ENCODE measurements at places on chromosomes 4 and X.

GRCh38 chr4:60657807-60658206, 542.3 kb upstream of the ADGRL3 start:
- DNase-seq = no peak

- DNase-seq = peak; percentile 6
These were observed 75.0 kb upstream of the FAM9C start for GRCh38 chrX:13119386-13119785.

DNA sequence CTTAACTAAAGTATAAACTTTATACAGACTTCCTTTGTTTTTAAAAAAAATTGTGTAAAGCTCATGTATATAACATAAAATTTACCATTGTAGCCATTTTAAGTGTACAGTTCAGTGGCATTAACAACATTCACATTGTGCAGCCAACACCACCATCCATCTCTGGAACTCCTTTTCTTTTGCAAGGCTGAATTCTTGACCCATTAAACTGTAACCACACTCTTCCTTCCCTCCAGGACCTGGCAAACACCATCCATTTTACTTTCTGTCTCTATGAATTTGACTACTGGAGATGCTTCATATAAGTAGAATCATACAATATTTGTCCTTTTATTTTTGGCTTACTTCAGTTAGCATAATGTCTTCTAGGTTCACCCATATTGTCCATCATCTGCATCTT, 104.7 kb downstream of the RASL11B start:
- DNase-seq = no peak

GRCh38 chrX:77900688-77901087, 1.4 kb downstream of the COX7B start:
- DNase-seq = no peak

DNA sequence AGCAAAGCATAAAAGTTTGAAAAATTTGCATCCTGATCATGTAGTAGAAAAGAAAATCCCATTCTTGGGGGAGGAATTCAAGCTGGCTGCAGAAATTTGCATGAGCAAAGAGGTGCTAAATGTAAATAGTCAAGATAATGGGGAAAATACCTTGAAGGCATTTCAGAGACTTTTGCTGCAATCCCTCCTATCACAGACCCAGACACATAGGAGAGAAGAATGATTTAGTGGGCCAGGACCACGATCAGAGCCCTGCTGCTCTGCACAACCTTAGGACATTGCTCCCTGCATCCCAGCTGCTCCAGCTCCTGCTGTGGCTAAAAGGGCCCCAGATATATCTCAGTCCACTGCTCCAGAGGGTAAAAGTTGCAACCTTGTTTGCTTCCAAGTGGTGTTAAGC, 1439.7 kb upstream of the AGA start:
- DNase-seq = no peak

DNA sequence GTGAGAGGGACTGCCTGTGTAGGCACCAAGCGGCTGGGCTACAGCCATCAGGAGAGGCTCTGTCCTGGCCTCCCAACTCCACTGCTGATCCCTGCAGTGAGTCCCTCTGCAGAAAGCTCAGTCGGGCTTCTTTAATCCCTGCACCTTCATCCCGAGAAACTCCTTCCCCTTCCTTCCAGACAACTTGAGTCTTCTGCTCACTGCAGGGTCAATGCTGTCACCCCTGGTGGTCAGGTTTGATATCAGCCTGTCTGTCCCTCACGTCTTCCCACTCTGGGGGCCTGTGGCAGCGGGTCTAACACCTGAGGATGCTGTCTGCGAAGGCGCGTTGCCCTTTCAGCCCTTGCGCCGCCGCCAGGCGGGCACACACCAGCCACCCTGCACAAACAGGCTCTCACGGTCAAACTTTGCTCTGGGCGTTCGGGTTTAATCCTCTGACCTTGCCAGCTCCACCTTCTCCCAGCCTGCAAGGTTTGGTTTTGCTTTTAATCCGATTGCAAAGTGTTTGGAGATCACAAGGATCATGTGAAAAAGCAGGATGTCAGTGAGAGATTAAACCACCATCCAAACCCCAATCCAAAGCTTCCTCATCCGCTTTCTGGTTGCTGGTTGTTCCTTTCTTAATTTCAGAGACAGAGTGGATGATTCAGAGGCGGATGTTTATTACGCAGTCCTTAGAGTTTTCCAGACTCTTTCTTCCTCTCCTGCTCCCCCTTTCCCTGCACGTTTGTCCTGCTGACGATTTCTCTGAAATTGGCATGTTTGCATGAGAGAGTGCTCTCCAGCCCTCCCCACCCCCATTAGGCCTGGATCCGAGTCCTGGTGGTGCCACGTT, 74.8 kb upstream of the SLC34A2 start:
- DNase-seq = no peak

- no peak for DNase-seq
These were observed 16.4 kb downstream of the SORCS2 start for GRCh38 chr4:7208509-7209451.

GRCh38 chrX:110803506-110803905, 7.9 kb upstream of the CHRDL1 start:
- DNase-seq = peak; percentile 8

- DNase-seq = peak; percentile 41
These were observed 65.2 kb downstream of the IGFBP7 start for GRCh38 chr4:57044996-57045395.

- no peak for DNase-seq
These were observed 13.6 kb downstream of the ACSL1 start for GRCh38 chr4:184812199-184812542.

DNA sequence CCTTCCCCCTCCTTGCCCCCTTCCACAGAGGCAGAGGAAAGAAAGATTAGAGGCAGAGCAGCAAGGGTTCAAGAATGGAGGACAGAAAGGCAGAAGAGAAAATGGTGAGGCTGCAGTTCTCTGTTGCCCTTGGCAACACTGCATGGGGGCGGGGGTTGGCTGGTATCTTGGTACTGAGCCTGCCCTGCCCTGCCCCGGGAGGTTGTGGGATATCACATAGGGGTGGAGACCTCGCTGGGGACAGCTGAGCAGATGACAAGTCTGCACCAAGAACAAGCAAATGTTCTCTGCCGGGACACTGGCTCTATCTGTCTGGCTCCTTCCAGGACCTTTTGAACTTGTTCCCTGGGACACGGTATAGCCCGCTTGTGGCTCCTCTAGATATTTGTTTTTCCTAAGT, 39.8 kb downstream of the NHS start:
- DNase-seq = no peak

- no peak for DNase-seq
These were observed 104.4 kb downstream of the ARSF start for GRCh38 chrX:3145716-3146115.

DNA sequence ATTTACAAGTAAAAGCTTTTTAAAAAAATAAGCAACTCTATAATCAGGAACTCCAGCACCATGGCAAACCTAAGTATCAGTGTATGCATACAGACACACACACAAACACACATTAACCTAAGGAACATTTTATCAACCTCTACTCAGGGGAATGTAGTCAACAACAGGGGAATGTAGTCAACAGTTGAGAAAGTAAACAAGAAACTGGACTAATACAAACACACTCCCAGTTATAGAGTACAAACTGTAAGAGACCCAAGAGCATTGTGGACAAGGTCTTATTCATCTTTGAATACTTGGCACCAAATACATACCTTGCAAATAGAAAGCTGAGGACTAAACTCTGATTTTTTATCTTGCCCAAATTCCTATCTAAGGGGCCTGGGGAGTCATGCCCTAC, 36.2 kb downstream of the PAPSS1 start:
- DNase-seq = no peak

DNA sequence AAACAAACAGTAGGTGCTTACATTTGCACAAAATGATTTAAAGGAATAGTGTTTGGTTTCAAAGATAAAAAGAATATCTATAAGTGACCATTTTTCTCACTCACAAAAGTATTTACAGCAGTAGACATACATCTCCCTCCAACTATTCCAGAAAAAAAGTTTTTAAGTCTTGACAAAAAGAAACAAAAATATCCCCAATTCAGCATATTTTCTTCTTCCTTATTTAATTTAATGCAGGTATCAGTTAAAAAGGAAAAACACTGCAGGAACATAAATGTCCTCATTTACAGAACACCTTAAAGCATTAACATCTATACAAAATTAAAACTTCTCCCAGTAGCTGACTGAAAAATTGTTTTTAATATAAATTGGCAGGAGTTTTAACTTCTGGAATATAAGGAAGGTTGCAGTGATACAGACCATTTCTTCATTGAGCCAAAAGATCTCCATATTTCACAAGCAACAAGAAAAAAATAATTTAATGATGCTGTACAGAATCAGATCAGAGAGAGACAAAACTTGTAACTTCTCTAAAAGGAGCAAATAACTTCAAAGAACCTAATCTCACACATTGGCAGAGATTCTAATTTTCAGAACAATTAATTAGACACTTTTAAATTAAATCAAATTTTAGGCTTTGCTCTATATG, 4.3 kb downstream of the MAB21L2 start:
- DNase-seq = no peak

DNA sequence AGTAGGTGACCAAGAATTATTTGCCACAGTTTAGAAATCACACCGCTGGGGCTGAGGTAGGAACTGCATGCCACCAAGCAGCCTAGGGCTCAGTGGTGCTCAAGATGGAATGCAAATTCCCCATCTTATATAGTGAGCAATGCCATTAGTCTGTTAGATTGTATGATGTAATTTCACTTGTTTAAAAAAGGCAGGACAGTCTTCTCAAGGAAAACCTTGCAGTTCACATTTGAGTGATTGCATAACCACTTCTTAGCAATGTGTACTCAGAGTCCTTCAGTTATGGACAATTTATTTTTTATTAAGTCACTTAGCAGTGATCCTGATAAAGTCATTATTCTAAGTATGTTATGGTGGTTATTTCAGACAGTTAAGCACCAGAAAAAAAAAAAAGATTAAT, 142.9 kb upstream of the SFRP2 start:
- DNase-seq = peak; percentile 63

DNA sequence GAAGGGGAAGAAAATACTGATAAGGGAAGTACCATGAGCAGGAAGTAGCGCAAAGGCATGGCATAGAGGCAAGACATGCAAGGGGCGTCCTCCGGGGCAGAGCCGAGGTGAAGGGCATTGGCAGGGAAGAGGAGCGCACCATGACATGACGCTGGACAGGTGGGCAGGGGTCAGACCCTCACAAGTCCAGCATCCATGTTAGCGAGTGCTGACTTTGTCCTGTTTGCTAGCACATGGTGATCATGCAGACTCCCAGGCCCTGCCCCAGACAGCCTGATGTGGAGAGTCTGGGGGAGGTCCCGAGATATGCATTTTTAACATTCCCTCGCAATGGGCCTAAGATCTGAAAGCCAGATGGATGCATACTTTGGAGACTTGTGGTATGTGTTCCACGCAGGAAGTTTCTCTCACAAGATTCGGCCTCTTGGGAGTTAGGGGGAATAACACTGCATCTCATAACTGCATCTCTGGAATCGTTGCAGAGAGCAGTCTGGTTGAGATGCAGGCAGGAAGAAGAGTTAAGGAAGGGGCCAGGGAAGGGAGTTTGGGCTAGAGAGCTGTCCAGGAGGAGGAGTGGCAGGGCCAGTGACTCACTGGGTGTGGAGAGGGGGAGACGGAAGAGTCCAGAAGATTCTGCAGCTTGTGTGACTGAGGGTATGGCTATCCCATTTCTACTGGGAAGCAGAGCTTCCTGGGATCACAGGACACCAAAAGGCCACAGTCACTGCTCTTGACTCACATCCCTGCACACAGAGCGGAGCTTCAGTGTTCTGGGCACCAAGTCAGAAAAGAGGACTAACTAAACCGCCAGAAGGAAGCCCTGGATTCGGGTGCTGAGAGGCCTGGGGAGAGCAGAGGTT, 59.7 kb downstream of the FAM184B start:
- DNase-seq = peak; percentile 89

DNA sequence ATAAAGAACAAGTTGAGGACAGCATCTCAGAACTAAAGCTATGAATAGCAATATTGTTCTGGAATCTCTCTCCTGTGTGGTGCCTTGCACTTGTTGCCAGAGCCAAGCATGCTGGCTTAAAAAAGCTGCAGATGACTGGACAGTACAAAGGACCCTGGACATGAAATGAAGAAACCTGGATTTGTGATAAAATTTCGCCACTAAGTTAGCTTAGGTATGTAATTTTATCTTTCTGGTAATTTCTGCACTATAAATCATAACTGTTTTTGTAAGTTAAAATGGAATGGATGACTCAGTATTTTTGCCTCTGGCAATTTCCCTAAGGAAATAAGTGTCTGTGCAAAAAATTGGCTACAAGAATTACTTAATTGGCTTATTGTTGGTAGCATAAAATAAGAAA, 317.2 kb downstream of the CAMK2D start:
- peak; percentile 15 for DNase-seq

DNA sequence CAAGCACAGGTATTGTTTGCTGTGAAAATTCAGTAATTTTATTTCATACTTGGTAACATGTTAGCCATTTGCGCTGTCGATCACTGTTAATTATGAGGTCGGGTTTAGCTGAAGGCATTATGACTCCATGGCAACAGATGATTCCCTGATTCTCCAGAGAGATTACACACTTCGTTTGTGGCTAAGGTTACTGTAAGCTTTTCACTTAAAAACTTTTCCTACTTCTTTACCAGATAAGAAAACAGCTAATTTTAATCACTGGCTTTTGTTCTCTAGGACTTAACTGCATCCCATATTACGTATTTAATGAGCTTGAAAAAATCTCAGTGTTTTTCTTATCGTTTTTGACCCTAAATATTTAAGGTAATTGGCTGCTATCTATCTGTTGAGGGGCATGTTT, 2.1 kb downstream of the GSTCD start:
- DNase-seq = no peak

- DNase-seq = peak; percentile 37
These were observed 149.6 kb upstream of the MID1 start for GRCh38 chrX:10769696-10770619.

- DNase-seq = no peak
These were observed 394.7 kb downstream of the IL1RAPL1 start for GRCh38 chrX:28981952-28982351.

DNA sequence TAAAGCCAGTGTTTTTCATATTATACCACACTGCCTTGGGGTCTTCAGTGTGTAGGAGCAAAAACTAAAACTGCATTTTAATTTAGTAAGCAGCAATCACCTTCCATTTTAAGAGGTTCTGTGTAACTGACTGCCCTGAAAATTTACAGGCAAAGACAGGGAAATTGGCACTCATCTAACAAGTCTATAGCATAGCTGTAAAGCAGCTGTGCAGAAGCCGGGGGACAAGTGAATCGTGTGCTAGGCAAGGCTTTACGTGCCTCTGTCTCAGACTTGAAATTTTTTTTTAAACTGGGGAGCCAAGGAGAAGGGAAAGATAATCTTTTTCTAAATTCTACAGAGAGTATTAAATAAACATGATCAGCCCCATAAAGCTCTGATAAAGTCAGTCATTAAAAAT, 39.7 kb downstream of the TSPAN5 start:
- DNase-seq = no peak

GRCh38 chr4:25590171-25590570, 65.5 kb upstream of the SLC34A2 start:
- no peak for DNase-seq
